Bronchial epithelial cell (primary cell): ENCODE measurements at places on chromosomes 7 and 10. TPM values are rescaled to one million over a fixed set of nuclear protein-coding genes. Genes with fewer than 3 reads are reported as not detected.

Gene PALD1
- 0.13 TPM in 1 of 2 replicates, not detected in the other for total RNA-seq

Gene DYNC1I1
- under 0.01 TPM in 1 of 2 replicates, not detected in the other for total RNA-seq

Gene FZD1
- 2.4 and 4.1 TPM in 2 replicates for total RNA-seq

Gene GUSB
- total RNA-seq = 22.7 and 24.0 TPM in 2 replicates

Gene PRR15
- 1.9 and 2.1 TPM in 2 replicates for total RNA-seq

Gene TES
- total RNA-seq = 276 and 348 TPM in 2 replicates

Gene ASB10
- total RNA-seq = not detected in 2 replicates

Gene HABP2
- not detected in 2 replicates for total RNA-seq
